ENCODE measurements at places on chromosomes 16 and 17.

DNA sequence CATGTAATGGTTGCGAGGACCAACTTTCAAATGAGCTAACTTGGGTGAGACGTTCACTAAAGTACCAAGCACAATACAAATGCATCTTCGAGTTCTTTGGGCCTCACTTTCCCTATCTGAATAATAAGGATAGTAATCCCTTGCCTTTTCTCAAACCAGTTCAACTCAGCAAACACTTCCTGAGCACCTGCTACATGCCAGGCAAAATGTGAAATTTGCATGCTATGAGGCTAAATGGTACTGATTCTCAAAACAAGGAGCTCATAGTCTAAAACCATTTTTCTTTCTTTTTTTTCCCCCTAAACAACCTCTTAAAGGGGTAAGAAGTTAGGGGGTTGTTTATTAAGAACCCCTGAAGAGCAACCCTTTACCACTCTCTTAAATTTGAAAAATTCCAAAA is 101.4 kb upstream of the HLF start:
- DNase-seq = no peak

DNA sequence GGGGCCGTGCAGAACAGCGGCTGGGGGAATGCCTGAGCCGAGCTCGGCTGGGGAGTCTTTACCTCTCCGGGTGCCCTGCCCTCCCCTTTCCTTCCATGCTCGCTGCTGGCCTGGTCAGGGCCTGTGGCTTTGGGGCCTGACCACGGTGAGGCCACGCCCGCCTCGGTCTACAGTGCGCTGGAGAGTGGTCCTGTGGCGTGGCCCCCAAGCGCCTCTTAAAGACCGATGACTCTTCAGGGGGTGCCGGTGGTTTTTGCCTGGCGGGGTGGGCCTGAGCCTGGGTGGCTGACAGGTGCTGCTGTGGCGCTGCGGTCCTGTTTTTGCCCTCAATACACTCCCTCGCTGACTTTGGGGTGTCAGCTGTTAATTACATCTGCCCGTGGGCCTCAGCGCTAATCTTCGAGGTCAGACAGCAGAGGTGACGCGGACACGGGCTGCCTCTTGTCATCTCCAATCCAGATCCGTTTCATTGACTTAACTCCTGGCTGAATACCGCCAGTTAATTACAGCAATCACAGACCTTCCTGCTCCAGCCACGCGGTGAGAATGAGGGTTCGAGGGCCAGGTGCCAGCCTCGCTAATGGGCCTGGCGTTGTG is 29.7 kb downstream of the GSE1 start:
- DNase-seq = no peak

DNA sequence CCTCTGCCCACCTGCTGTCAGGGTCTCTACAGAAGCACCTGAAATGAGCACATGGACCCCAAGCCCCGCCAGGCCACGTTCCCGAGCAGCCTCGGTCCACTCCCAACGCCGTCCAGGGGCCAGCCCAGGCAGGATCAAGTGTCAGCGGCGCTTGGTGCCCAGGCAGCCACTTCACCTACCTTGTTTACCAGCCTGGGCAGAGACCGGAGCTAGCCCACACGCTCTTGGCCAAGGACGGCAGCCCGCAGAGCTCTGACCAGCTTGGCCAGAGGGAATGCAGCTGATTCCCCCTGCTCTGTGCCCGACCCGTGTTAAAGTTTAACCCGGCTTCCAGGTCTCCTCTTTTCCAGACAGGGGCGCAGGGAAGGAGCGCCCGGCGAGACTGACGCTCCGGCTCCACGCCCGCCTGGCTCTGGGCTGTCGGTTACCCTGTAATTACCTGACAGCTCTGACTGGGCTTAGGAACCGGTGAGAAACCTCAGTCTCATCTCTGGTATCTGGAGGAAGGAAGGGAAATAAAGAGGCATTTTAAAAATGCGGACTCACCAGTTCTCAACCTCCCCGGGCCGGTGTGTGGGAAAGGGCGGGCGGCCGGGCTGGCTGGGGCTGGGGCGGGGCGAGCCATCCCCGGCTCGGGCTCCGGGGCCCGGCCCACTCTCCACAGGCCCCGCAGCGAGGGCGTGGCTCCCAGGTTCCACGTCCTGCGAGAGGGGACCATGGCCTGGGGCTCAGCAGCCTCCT is 4.6 kb downstream of the KIFC3 start:
- peak; percentile 73 for DNase-seq

DNA sequence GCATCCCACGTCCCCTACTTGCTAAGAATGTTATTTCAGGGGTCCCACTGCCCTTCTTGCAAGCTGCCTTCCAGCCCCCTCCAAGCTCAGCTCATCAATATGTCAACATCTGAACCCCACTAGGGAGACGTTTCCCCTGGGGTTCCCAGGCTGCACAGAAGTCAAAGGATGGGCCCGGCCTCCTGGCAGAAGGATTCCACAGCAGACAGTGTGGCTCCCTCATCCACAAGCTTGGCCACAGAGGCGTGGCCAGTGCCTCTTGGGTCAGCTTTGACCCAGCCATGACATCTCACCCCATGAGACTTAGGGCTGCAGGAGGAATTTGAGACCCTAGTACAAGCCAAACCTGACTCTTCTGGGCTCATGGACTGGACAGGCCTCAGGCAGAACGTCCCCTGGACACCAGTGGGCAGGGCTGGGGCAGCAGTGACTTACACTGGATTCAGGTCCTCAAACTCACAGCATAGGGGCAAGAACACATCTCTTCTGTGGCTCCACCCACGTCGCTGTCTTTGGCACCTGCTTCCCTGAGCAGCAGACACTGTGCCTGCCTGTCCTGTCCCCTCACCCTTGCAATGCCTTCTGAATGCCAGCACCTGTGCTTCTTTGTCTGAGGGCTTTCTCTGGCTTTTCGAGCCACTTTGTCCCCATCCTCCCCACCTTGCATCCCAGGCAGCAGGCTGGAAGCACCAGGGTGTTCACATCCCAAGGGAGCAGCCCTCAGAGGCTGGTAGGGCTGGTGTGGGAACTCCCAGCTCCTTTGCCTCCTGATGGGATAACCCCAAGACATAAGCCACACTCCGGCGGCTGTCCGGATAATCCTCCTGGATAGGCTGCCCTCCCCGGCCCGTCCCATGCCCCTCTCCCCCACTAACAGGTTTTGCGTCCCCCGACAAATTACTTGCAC is 56.0 kb upstream of the ENPP7 start:
- no peak for DNase-seq

DNA sequence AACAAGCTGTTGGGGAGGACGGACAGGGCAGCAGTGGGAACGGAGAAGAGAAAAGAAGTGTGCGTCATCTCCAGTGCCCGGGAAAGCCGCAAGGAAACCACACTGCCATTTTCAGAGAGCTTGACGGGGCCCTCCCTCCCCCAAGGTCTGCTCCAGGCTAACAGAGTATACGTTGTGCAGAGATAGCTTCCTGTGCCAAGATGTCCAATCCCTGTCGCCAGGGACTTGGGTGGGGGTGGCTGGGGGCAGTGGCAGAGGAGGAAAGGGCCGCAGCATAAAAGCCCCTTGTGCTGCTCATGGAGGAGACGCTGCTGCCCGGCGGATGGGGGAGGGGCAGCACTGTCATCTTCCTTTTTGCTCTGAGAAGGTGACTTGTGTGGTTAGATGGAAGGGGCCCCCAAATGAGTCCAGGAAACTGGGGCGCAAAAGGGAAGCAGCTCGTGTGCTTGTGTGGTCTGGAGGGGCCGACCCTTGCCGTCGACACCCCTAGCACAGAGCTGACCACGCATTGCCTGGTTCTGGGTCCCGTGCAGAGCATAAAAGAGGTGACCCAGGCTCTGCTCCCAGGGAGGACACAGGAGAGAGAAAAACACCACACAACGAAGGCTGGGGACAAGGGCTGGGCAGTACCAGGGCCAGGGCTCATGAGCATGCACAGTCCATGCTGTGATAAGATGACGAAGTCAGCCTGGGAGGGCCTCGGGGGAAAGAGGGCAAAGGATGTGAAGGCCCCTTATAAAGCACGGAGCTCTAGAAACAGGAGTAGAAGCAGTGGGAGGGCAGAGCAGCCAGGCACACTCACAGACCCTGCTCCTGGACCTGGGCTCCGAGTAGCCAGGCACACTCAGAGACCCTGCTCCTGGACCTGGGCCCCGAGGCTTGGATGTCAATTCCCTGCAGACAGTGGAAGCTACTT is 372.7 kb downstream of the SLC39A11 start:
- no peak for DNase-seq

DNA sequence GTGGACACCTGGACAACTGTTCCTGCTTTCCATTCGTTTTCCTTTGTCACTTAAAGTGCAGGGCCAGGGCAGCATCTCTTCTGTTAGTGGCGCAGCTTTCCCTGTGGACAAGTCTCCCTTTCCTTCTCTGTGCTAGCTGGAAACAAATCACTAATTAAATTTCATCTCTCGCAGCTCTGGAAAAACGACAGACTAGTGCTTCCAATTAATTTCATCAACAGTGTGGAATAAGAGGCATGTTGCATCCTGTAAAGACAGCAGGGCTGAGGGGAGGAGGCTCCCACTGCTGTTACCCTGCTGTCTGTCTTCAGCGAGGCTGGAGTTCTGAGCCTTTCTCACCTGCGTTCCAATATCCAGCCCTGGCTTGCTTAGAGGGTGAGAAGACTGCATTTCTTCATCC is 352.1 kb upstream of the HSBP1 start:
- DNase-seq = no peak

DNA sequence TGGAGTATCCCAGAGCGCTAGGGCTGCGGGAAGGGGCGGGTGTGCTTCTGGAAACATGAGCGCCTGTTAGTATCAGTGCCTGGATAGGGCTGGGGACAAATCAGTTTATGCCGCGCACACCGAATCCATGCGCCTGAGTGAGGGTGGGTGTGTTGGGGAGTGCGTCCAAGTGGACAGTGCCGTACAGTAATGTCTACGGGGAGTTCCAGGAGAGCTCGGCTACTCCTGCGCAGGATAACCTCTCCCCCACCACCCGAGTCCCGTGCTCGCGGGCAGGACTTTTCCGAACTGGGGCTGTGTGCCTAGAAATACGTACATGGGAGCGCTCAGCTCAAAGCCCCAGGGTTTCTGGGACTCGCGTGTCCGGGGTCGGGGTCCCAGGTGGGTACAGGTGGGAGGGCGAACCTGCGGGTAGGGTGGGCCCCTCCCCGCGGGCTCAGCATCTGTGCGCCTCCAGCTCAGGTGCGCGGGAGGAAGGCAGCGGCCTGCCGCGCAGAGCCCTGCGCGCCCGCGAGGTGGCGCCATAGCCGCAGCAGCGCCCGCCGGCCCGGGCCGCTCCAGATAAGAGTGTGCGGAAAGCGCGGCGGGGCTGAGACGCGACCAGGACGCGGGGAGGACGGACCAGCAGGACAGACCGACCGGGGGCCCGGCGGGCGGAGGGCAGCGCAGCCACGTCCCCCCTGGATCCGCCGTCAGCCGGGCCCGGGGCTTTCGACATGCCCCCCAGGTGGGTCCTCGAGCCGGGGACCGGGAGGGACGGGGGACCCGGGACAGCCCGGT is at the start of gene HIC1:
HIC1 (plus strand) TSS at position 592 of the 780 bp plus-strand sequence. CDS start 1,588 bp downstream, outside the sequence.
- peak; percentile 75 for DNase-seq
